Right lung (tissue), 10 donors: ENCODE measurements at places on chromosomes 12 and 14. TPM values are rescaled to one million over a fixed set of nuclear protein-coding genes. Genes with fewer than 3 reads are reported as not detected.

DNA sequence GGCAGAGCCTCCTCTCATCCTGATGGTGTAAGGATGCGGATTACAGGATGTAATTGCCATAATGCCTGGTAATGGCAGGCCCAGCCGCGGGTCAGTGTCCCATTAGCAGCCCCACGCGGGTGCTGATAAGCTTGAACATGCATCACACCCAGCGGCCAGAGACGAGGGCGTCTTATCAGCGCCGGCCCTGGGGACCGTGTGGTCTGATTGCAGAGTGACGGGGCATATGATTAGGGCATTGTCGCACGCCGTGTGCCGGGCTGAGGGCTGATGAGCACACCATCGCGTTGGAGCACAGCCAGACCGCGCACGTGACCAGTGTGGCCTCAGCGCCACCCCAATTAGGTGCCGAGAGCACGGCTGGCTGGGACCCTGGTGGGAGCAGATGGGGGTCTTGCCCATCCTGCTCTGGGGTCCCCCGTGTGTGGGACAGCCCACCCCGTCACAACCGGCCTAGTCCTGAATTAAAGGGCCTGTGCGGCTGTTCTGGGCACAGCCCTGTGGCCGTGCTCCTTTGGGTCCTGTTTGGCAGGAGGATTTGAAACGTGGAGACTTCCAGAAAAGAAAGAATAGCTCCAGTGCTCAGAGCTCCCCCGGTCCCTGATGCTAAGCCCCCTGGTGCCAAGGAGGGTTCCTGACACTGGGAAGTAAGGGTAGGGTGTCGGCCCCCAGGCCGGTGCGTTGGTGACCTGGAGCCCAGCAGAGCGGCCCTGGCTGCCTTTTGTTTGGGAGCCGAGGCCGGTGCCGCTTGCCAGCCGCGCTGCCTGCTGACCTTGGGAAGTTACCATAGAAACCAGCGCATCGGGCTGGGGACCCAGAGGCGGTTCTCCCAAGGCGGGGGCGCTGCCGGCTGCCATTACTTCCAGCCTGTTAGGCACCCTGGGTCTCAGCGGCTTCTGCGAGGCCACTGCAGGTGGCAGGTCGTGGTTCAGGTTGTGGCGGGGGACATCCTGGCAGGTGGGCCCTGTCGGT lies 20.7 kb downstream of the KIF26A start:
- no peak for DNase-seq

DNA sequence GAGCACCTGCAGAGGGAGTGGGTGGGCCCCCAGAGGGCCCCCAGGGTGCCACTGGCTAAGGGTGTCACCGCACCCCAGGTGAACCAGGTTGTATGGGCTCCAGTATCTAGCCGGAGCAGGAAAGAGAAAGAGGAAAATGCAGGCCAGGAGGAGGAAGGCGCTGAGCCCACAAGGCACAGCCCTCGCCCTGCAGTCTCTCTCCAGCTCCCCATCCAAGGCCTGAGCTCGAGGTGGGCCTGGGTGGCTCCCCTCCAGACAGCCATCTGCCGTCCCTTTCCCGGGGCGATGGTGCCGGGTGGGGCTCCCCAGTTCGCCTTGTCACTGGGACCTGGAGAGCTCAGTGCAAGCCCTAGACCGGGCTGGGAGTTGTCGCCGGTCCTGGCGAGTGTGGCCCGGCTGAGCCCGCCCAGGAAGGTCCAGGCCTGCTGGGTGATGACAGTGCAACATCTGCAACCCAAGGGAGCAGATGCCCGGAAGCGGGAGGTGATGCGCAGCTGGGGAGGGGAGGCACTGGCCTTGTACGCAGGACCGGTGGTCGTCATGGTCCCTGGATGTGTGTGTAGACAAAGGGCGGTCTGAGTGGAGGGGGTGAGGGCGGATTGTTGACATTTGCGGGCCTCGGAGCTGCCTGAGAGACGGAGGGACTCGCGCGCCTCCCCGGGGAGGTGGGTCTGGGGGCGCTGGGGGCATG lies 716 bp downstream of the TMEM179 start:
- no peak for DNase-seq

GRCh38 chr14:67513631-67514108 lies 19.4 kb upstream of the PLEKHH1 start:
- no peak for DNase-seq

GRCh38 chr12:70966996-70967790 lies 46.7 kb upstream of the PTPRR start:
- DNase-seq = no peak

- DNase-seq = no peak
These were observed 15.7 kb upstream of the MAPKAPK5 start for GRCh38 chr12:111826316-111826715.

DNA sequence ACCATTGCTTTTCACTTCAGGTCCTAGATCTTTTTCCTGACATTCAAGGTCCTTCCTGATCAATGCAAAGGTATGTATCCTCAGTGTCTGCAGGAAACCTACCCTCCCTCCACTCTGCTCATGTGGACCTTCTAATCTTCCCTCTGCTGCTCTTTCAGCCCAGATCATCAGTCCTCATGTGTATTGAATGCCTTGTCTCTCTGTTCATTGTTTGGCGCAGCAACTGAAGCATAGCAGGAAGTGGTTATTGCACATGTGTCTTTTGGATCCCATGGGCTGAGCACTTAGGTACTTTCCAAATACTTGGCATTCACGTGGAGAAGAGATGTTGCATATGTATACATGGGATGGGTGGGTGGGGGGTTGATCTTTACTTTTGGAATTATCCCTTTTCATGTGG lies 4.3 kb upstream of the NIN start:
- no peak for DNase-seq

GRCh38 chr12:65495233-65495632 lies 216.8 kb downstream of the MSRB3 start:
- no peak for DNase-seq

DNA sequence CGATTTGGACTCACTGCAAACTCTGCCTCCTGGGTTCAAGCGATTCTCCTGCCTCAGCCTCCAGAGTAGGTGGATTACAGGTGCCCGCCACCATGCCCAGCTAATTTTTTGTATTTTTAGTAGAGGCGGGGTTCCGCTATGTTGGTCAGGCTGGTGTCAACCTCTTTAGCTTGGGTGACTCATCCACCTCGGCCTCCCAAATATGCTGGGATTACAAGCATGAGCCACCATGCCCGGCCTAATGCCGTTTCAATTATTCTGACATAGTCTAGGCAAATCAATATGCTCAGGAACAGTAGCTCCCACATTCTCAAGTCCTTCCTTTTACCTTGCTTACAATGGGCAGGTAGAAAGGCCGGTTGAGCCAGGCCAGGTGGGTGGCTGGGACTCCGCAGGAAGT lies 82.0 kb upstream of the EEA1 start:
- no peak for DNase-seq

DNA sequence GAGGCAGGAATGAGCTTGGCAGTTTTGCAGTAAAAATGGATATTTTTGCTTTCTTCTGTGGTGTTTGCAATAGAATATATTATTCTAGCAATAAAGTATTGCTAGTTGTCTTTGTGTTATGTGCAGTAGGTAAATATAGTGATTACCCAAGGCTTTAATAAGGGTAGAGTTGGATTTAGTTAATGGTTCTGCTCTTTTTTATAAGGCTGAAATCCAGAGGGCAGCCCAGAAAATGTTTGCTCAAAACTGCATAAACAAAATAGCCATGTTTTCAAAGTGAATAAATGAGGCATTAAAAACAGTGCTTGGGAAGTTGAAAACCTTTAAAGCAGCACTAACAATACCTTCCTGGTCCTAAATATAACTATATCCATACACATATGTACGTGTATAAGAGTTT lies 162.4 kb downstream of the SLC5A8 start:
- no peak for DNase-seq

GRCh38 chr12:76781321-76781720 lies 17.4 kb downstream of the ZDHHC17 start:
- no peak for DNase-seq

GRCh38 chr14:74109369-74109768 lies 24.6 kb downstream of the LIN52 start:
- DNase-seq = no peak

GRCh38 chr12:97006585-97006984 lies 99.5 kb downstream of the NEDD1 start:
- DNase-seq = no peak

DNA sequence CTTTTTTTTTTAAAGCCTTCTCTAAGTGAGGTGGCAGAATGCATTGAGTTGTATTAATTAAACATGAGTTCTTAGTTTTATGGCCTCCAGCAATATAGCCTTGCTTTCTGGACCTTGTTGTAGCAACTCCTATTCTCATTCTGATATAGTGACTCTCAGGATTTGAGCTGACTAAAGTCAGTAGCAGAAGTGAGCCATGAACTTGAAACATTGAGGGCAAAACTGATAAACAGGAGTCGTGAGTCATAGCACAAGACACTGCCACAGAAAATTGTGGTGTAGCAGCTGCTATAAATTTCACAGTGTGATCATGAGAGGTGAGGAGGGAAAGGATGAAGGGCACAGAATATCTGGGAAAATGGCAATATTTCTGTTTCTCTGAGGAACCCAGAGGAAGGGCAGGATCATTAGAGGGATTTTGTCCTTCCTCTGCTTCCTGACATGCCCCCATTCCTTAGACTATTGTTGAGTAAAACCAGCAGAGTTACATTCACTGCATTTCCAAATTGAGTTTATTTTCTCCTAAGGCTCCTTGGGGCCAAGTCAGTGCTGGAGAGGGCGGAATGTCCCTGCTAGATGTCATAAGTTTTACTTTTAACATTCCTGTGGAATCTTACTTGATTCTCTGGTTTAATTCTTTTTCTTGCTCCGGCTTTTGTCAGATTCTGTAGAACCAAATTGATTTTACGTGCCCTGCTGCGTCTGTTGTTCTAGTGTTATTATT lies 7.5 kb downstream of the KLRG1 start:
- DNase-seq = no peak

- DNase-seq = no peak
These were observed 8.3 kb downstream of the KRT7 start for GRCh38 chr12:52241205-52241842.

DNA sequence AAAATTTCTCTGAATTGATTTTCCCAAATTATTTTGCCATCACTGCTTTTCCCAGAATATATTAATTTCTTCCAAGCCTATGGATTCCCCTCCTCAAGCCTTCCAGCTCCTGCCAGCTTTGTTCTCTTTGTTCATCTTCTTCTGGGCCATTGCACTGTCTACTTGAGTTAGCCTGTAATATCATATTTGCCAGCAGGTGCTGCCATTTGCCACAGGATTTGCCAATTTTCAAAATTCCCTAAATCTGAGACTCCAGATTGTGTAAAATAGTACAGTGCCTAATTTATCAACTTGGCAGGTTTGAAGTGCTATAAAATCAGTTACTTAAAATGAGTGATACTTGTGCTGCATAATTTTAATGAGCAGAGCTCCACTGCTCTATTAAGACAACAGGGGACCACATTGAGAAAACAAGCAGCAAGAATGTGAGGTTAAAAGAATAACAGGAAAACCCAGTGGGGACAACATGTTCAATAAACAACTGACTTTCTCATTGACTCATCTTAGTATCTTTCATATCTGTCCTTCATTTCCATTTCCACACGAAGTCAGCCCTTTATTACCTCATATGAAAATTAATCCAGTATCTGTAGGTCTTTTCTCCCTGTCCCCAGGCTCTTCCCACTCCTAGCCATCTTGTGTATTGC lies 84.6 kb upstream of the CCDC196 start:
- DNase-seq = no peak

DNA sequence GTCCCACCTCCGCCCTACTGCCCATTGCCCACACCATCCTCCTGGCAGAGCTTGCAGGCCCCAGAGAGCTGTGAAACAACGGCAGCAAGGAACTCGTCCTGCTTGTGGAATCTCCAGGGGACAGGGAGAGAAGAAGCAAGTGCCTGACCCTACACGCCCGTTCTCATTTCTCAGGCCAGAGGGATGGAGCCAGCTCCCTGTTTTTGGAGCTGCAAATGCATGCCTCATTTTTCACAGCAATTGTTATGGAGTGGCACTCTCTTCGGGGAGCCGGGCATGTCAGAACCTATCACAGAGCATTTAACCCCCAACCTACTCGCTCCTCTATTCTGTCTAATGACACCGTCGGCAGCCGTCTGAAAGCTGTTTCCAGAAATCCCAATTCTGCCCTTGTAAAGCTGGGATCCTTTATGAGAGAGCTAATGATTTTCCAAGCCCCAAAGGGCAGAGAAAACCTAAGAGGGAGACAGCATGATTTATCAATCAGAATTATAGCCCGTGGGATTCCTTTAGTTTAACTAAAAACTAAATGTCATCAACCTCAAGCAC lies 222.3 kb upstream of the NOS1 start:
- no peak for DNase-seq

- no peak for DNase-seq
These were observed 13.3 kb upstream of the TCP11L2 start for GRCh38 chr12:106289196-106289681.

- DNase-seq = no peak
These were observed 14.1 kb downstream of the SUSD6 start for GRCh38 chr14:69625299-69626131.

GRCh38 chr12:62106547-62107185 lies 153.5 kb upstream of the USP15 start:
- no peak for DNase-seq

DNA sequence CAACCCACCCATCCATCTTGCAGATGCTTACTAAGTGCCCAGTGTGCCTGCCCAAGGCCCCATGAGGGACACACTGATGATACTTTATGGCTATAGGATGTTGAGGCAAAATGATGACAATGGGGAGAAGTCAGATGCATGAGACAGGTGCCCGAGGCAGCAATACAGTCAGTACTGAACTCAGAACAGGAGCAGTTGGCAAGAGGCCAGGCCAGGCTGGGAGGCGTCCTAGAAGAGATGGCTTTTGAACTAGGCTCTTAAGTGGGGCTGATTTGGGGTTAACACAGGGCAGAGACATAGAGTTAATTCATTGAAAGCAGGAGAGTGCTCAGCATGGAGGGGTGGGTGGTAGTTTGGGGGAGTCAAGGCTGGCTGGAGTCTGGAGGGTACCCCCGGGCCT lies 15.6 kb downstream of the PLBD2 start:
- no peak for DNase-seq

GRCh38 chr12:101759396-101760047 lies 20.3 kb upstream of the SYCP3 start:
- DNase-seq = peak; percentile 19

LTB4R gene
- polyA plus RNA-seq = 5.9 TPM

FGF23 gene
- polyA plus RNA-seq = not detected

ARHGAP9 gene
- polyA plus RNA-seq = 5.4 TPM

EID3 gene
- 6.7 TPM for polyA plus RNA-seq

RTL1 gene
- 0.09 TPM for polyA plus RNA-seq
